ENCODE measurements at places on chromosomes 16 and 17. TPM values are rescaled to one million over a fixed set of nuclear protein-coding genes. Genes with fewer than 3 reads are reported as not detected.
A peak's percentile ranks its signal among the peaks of the same experiment; 100 is the strongest.

DNA sequence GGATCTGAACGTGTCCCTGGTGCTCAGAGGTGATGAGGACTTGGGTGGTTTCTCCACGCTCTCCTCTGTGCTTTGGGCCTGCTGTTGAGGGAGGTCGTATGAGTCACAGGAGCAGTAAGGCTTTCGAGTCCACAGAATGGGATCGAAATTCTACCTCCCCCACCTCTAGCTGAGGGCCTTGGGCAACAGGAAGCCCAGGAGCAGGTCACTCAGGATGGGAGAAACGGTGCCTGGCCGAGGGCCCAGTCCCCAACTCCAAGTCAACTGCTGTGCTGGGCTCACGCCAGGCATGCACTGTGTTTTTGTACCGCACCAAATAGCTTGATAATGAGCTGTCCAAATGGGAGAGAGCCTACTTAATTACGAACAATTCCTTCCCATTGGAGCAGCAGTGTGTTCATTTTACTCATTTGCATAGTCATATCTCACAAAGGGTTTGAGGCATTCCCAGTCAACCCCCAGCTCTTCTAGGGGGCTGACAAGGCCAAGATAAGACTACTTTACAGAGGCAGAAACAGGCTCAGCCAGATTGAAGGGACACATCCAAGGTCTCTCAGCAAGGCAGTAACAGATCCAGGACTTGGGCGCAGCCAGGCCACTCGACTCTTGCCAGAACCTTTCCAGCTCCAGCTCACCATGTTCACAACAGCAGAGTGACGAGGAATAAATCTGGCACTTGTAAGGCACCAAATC, 53.6 kb downstream of the WNT3 start:
- ATAC-seq = peak; percentile 42

DNA sequence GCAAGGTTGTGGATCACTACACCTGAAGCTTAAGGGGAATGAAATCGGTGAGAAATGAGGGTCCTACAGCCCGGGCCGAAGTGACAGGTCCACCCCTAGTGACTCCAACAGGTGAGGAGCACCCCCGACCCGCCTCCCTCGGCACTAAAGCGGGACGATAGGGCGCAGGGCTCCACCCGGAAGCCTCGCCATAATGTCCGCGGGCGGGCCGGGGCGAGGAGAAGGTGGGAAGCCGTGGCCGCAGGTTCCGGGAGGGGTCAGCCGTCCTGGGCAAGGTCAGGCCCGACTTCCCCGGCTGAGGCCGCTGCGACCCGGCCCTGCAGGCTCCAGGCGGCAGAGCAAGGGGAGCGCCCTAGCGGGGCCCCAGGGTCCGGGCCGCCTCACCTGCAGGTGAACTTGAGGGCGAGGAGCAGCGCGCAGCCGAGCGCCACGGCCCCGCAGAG, 543 bp downstream of the TXNDC11 start:
- no peak for ATAC-seq

PMP22 gene
- 223 TPM for total RNA-seq

DNA sequence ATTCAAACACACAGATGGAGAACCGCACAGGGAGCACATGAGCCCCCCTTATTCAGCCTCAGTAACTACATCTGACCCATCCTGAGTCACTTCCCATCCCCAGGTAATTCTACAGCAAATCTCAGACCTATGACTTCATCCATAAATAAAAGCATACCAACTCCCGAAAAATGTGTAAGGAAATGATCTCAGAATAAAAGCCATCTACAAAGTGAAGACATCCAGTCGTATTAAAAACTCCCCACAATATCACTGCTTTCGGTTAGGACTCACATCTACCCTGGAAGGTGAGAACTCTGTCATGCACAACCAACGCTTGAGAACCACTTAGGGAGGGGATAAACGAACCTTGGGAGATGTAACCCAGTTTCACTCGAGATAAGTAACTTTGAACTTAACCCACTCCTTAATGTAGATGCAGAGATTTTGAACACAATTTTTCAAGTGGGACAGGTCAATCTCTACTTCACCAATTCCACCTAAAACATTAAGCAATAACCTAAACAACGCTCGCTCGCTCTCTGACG, 1.3 kb downstream of the USP36 start:
- no peak for ATAC-seq

DNA sequence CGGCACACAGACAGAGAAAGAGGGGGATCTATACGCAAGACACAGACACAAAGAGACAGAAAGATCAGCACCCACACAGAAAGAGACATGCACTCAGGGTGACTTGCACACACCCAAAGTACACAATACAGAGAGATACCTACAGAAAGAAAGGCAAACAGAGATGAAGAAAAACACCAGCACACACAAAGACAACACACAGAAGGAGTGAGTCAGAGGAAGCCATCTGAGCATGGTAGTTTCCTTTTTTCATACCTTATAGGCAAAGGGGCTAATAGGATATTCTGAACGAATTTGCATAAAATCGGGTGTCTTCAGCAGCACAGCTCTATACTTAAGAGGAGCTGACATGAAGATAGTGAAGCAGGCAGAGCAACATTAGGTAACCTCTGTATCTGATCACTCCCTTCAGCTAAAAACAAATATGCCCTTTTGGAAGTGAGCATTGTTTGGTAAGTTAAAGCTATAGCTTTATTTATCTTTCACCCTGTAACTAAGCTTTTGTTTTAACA, 198.6 kb downstream of the AATF start:
- no peak for ATAC-seq

- peak; percentile 70 for ATAC-seq
Observed at GRCh38 chr17:10156948-10157607, 41.3 kb downstream of the GAS7 start.

GRCh38 chr17:15260376-15261257, 4.5 kb downstream of the PMP22 start:
- peak; percentile 74 for ATAC-seq

- no peak for ATAC-seq
Observed at GRCh38 chr16:68087688-68088087, 2.5 kb downstream of the NFATC3 start.

EVI2B gene
- 7.3 TPM for total RNA-seq

GRCh38 chr16:57066625-57067024, 25.8 kb upstream of the CPNE2 start:
- ATAC-seq = no peak

RPRML gene
- total RNA-seq = not detected

- no peak for ATAC-seq
Observed at GRCh38 chr17:34246446-34246845, 8.6 kb upstream of the CCL2 start.

DNA sequence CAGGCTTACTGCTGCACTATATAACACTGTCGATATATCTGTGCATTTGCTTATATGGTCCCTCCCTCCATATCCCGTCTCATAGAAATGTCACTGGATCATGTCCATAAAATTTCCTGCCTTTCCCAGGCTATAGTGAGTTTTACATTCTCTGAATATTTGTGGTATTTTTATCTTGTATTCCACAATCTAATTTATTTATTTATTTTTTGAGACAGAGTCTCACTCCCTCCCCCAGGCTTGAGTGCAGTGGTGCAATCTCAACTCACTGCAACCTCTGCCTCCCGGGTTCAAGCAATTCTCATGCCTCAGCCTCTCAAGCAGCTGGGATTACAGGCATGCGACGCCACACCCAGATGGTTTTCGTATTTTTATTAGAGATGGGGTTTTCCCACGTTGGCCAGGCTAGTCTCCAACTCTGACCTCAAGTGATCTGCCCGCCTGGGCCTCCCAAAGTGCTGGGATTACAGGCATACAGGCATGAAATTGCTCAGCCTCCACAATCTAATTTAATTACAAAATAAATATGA, 12.9 kb downstream of the TRIM37 start:
- ATAC-seq = peak; percentile 60

- no peak for ATAC-seq
Observed at GRCh38 chr17:67063141-67063540, 18.8 kb downstream of the CACNG1 start.

RUNDC3A gene
- total RNA-seq = 1.5 TPM

- ATAC-seq = no peak
Observed at GRCh38 chr17:59652119-59652518, 32.4 kb downstream of the CLTC start.

DNA sequence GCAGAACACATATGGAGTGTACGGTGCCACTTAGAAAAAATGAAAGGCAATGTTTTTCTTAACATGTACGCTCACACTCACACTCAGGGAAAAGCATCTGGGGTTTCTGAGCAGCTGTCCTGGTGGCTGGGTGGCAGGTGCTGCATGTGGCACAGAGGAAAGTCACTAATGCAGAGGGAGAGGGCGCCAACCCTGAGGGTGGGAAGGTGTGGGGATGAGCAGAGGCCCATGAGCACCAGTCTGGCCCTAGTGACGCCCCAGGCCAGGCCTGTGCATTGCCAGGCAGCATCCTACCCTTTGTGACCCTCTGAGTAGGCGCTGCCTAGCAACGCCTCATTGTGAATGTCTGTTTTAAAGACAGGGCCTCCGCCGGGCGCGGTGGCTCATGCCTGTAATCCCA, 19.1 kb upstream of the LCMT1 start:
- ATAC-seq = no peak

RMI2 gene
- 1.8 TPM for total RNA-seq

DNA sequence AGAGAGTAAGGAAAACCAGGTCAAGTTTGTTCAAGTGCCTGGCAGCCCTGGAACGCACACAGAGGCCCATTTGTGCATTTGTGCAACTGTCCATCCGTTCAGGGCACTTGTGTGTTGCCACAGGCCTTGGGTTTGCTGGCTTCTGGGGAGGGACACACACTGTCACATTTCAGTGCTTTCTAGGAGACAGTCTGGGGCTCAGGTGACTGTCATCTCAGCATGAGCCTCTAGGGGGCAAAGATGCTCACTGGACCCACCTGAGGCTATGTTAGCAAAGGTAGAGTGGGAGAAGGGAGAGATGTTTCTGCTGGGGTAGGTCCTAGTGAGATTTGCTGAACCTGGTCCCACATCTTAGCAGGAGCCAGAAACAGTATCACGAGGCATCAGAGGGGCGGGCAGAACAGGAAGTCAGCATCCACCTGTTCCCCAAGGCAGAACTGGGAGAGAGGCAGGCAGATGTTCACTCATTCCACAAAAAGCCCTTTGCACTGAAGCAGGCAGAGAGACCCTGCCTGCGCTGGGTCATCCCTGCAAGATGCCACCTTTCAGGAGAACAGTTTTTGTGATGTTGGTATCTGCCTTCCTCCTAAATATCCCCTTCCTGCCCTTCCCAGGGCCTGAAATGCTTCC, 48.5 kb downstream of the RAI1 start:
- ATAC-seq = no peak

DNA sequence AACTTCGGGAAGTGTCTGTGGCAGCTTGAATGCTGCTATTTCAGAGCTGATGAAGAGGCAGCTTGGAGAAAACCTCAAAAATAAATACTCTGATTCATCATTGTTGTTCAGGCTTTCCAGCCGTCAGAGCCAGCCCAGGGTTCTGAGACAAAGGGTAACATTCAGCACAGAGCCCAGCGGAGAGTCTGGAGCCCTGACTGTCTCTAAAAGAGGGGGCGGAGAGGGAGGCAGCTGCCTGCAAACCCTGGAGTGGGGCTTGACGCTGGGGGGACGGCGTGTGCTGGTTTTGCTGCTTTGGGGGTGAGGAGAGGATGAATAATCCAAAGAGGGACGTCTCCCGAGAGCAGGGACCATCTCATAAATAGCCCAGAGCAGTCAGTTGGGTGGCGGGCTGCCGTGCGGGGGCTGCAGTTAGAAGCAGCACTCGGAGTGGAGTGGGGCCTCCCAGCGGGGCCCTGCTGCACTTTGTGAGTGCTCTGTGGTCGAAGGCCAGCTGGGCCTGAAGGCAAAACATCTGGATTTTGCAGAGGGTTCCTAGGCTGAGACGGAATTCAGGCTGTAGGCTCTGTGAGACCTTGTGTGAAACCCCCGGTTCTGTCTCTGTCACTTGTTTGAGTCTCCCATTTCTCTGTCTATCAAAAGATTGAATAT, 237.8 kb downstream of the PRKCA start:
- ATAC-seq = peak; percentile 68

- no peak for ATAC-seq
Observed at GRCh38 chr17:50303596-50303995, 29.3 kb downstream of the TMEM92 start.
